ENCODE measurements at places on chromosomes 2 and 18.

DNA sequence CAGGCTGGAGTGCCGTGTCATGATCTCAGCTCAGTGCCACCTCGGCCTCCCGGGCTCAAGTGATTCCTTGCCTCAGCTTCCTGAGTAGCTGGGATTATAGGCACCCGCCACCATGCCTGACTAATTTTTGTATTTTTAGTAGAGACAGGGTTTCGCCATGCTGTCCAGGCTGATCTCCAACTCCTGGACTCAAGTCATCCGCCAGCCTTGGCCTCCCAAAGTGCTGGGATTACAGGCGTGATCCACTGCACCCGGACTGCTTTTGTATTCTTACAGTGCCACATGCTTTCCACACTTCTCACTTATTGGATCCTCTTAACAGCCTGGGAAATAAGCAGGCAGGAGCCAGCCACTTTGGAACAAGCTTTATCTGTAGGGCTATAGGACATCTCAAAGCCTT is 25.3 kb upstream of the BCL2L11 start:
- DNase-seq = no peak

- DNase-seq = no peak
These were observed 493.8 kb downstream of the NRXN1 start for GRCh38 chr2:50538147-50538546.

DNA sequence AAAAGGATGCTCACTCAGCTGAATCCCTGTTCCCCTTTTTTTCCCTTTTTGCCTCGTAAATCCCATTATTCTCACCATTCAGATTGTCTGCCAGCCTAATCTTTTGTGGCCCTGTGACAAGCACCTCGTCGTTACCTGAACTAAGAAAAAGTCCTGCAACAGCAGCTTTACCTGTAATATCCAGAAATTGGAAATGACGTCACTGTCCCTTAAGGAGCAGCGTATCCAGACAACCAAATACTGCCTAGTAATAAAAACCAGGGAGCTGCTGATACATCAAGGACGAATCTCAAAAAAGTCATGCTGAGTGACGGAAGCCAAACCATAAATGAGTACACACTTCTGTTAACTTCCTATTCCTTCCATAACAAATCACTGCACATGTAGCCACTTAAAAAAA is 694.9 kb downstream of the GALR1 start:
- DNase-seq = no peak

GRCh38 chr2:48279344-48280090 is 250.4 kb upstream of the STON1 start:
- DNase-seq = peak; percentile 53

DNA sequence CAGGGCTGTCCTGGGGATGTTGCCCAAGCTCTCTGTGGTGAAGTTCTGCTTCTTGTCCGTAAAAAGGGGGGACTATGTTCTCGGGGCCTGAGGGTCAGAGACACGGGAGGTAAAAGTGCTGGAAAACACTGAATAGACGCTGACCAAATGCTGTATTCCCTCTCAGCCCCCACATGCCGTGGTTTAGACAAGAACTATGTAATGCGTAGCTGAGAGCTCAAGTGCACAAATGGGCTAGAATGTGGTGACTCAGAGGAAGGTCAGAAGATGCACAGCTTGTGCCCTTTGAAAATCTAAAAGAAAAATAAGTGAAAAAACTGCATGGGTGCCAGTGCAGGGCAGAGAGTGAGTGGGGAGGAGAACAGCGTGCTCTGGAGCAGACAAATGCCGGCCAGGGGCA is 80.3 kb upstream of the MAP4K4 start:
- no peak for DNase-seq

DNA sequence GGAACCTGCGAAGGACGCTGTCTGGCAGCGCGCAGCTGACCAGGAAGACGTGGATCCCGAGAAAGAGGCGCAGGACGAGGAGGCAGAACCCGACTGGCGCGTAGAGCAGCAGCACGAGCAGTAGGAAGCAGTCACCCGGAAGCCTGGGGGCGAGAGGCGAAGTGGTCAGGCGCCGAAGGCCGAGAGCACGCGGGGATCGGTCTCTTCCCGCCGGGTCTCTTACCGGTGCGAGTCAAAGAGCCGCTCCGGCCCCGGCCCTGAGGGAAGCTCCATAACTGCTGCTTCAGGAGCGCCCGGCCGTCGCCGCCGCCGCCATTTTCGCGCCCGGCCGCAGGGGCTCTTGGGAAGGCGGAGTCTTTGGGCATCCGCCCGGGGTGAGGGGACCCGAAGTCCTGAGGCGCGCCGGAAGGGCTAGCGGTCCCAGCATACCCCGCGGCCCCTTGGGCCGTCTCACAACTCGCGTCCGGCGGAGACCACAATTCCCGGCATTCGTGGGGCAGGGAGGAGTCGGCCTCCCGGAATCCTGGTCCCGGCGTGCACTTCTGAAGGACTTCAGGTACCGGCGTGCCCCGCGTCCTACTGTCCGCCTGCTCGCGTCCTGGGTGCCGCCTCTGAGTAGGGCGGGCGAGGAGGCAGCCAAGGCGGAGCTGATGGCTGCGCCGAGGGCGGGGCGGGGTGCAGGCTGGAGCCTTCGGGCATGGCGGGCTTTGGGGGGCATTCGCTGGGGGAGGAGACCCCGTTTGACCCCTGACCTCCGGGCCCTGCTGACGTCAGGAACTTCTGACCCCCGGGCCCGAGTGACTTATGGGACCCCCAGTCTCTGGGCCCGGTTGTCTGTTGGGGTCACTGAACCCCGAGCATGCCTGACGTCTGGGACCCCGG is at the start of the genes AUP1 and HTRA2:
Gene AUP1 (minus strand): TSS at position 350 of the 882 bp plus-strand sequence. CDS start 77 bp downstream, at position 273.
Gene HTRA2 (plus strand): TSS at position 577 of the 882 bp plus-strand sequence. CDS start 74 bp downstream, at position 651.
- DNase-seq = peak; percentile 97

GRCh38 chr2:133948610-133949290 is 305.1 kb upstream of the MGAT5 start:
- no peak for DNase-seq

GRCh38 chr2:231213931-231214642 is 15.7 kb downstream of the ARMC9 start:
- DNase-seq = no peak

DNA sequence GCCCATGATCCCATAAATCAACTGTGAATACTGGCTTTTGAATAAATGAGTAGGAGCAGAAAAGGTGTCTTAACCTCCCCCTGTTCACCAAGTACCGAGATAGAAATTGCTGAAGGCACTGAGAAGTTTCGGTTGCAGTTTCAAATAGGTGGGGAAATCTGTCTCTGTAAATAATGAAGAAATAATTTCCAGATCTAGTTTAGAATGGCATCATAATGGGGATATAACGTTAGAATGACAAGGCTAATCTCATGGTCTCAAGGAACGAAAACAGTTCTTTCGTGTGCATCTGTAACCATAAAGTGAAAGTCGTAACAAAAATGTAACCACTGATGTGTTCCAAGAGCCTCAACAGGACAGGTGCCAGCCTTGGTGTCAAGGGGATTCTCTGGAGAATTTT is 49.9 kb upstream of the TMEM18 start:
- DNase-seq = no peak

GRCh38 chr18:48477348-48477747 is 61.5 kb upstream of the CTIF start:
- DNase-seq = no peak

DNA sequence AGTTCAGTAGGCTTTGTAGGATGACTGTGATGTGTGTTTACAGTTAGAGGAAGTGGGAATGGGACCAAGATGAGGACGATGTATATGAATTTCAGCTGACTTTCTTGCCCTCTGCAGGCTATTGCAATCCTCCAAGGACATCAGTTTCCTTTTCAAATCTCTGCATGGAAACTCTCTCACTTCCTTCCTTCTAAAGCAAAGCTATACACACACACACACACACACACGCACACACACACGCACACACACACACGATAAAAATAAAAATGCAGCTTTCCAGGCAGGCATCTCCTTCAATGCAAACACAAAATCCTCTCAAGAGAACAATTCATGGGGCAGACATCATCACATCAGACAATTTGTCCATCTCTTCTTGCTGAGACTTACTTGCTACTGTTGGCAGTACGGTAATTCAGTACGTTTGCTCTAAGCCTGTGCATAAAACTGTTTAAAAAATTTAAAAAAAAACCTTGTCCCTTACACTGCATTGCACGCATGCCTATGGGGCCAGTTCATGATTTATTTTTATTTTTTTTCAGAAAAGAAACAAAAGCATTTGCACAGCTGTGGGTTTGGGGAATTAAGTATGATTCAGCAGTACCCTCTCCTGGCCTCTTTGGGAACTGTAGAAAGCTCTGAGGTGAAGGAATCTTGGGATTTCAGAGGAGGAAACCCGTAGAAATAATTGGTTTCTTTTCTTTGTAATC is 27.1 kb upstream of the ICOS start:
- peak; percentile 55 for DNase-seq

- no peak for DNase-seq
These were observed 274.9 kb downstream of the NR4A2 start for GRCh38 chr2:156057647-156058046.

- DNase-seq = peak; percentile 20
These were observed 591 bp upstream of the LDLRAD4 start for GRCh38 chr18:13217971-13218367.
